Stimulated activated CD4-positive, alpha-beta T cell treated with anti-CD3 and anti-CD28 coated beads, TNF-alpha, amount 100 ng/mL, for 48 hours (primary cell): ENCODE measurements at places on chromosomes 1 and 21.

DNA sequence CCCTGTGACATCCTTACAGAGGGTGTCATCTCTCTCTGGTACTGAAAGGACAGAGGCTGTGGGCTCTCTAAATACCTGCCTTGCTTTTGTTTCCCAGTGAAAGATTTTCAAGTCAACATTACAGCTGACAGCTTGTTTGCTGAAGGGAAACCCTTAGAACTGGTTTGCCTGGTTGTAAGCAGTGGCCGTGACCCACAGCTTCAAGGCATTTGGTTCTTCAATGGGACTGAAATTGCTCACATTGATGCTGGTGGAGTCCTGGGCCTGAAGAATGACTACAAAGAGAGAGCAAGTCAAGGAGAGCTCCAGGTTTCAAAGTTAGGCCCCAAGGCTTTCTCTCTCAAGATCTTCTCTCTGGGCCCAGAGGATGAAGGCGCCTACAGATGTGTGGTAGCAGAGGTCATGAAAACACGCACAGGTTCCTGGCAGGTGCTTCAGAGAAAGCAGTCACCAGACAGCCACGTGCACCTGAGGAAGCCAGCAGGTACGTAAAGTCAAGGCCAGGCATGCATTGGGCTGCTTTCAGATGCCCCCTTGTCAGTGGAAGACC is 11.8 kb downstream of the CD101 start:
- no peak for DNase-seq

- no peak for DNase-seq
Measured at GRCh38 chr1:940107-941014, 16.6 kb downstream of the SAMD11 start.

DNA sequence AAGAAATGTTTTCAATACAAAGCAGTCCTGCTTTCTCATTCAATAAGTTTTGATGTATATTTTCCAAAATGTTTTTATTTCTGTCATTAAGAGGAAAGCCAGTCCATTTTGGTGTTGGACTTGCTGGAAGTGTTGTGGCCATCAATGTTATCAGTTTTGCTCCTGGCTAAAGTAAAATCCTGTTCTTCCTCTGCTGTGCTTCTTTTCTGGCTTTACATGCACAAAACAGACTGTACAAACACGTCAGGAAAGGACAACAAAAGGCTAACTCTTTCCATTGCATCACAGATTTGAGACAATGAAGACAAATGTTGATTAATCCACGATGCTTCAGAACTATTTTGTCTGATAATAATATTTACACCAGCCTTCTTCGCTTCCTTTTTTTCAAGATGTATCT is 735.4 kb downstream of the LTN1 start:
- DNase-seq = no peak

DNA sequence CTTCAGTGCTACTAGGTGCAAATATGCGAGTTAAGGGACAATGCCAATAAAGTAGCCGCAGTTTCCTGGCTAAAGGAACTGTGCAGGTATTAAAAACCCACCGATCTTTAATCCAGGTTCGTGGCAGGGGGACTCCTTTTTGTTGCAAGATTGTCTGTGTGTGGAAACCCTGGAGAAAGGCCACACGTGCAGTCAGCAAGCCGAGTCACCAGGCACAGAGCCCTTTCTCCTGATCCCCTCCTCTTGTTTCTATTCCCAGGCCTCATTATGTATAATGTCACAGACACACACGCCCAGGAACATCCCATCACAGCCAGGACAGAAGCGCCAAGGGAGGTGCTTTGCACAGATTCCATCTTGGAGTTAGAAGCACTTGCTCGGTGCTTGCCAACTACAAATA is 528.9 kb downstream of the KIF26B start:
- no peak for DNase-seq

DNA sequence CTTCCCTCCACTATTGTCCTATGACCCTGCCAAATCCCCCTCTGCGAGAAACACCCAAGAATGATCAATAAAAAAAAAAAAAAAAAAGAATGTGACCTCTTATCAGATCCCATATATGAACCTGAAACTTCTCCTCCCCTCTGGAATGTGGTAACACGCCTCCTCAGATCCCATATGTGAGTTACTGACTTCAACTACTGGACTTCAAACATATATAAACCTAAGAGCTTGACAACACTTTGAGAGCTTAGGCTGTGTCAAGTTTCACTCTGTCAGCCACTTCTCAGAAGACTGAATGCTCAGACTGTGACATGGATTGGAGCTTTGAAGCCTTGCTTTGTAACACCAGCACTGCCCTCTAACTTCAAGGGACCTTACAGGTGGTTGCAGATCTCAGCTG is 148.4 kb downstream of the COP1 start:
- no peak for DNase-seq

DNA sequence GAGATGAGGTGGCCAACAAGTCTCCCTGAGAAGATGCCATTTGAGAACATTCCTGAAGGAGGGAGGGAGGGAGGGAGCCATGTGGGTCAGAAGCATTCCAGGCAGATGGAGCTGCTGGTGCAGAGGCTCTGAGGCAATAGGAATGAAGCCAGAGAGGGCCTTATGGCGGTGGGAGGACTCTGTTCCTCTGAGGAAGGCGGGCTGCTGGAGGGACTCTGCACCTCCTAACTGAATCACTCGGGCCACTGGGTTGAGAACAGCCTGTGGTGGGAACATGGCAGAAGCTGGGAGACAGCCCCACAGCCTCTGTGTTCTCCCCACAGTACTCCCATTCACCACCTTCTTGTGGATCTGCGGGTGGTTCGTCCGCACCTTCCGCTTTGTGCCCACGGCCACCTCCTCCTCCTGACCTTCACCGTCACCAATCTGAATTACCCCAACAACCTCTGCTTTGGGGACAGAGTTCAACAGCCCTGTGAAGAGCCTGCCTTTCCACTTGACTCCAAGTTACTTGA is 2.4 kb upstream of the TMEM125 start:
- DNase-seq = no peak

DNA sequence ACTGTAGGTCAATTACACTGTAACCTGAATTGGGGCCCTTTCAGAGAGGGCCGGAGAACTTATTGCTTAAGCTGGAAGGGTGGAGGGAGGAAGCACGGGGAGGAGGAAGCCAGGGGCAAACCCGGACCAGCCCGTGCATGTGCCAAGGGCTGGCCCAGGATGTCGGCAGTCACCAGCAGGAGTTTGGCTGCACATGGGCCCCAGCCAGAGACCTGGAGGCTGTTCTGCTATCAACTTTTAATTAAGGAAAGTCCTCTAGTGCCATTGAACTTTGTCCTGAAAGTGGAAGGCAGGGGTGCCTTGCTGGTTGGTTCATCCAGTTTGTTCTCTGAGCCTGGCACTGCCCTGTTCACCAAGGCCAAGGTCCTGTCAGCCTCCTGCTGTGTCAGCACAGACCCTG is 200.8 kb upstream of the VAMP3 start:
- no peak for DNase-seq

DNA sequence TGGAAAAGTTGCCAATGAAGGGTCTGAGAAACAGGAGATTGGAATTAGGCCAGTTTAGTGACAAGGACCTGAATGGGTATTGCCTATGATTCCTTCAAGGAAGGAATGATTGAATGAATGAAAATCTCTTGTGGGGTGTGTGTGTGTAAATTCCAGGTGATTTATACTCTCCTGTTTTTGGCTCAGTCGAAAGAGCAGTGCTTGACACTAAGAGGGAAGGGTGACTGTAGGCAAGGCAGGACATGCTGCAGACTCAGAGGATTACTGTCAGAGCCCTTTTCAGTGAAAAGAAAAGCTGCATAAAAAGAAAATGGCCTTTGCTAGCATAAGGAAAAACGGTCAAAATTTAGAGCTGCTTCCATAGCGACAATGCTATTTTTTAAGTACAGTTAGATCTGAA is 30.1 kb downstream of the C1orf21 start:
- no peak for DNase-seq

DNA sequence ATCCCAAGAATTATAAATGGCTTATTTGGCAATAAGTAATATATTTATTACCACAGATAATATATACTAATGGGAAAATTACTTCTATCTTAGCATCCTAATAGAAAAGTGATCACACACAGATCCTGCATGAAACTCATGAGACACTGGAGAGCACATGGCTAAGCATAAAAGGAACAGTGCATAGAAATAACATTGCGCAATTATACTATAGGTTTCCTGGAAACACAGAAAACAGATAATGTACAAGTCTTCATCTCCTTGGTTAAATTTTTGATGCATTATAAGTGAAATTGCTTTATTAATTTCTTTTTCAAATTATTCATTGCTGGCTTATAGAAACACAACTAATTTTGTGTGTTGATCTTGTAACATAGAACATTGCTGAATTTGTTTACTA is 210.4 kb downstream of the USH2A start:
- DNase-seq = no peak

- DNase-seq = no peak
Measured at GRCh38 chr1:19080721-19081120, 124.2 kb upstream of the IFFO2 start.

DNA sequence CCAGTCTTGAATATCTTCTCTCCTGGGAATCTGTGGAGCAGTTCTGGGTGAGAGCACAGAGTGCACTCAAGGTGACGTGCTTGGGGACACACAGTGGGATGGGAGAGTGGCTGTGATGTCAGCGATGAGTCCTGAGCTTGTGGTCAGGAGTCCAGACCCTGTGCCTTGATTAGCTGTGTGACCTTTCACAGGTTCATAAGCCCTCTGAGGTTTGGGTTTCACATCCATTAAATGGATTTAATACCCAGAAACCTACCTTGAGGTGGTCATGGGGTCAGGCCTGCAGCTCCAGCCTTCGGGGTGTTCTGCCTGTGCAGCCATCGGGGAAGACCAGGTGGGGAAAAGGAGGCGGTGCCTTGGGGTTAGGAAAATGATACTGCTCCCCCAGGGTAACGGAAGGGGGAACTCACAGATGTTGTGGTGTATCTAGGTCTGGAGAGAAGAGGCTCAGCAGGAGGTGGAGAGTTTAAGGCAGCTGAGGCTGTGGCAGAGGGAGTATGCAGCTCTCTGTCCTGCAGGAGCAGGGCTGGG is 38.5 kb upstream of the ETV3 start:
- no peak for DNase-seq

GRCh38 chr1:160040476-160040875 is 8.7 kb upstream of the PIGM start:
- no peak for DNase-seq

GRCh38 chr1:36973056-36973455 is 61.3 kb downstream of the GRIK3 start:
- DNase-seq = no peak
